ENCODE measurements at places on chromosomes 6 and 20.

DNA sequence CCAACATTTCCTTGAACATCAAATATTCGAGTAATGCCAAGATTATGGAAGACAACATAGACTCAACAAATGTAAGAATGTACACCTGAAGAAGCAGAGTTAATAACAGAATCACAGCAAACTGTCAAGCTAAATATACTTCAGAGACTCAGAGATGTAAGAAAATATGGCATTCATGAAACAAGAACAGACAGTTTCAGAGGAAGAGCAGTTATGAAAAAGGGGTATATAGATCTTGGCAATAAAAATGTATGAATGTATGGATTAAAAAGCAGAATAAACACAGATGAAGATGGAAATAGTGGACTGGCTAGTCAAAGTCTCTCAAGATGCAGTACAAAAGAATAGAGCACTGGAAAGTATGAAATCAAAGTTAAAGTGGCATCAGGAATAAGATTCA lies 18.4 kb downstream of the RRAGD start:
- no peaks in the 10 kb centered on the region for H3K36me3 ChIP-seq
- DNase-seq = no peak
- H3K4me3 ChIP-seq = no peak overlapping the region
- H3K27me3 ChIP-seq = no peaks in the 10 kb centered on the region
- H3K27ac ChIP-seq = no peak overlapping the region

DNA sequence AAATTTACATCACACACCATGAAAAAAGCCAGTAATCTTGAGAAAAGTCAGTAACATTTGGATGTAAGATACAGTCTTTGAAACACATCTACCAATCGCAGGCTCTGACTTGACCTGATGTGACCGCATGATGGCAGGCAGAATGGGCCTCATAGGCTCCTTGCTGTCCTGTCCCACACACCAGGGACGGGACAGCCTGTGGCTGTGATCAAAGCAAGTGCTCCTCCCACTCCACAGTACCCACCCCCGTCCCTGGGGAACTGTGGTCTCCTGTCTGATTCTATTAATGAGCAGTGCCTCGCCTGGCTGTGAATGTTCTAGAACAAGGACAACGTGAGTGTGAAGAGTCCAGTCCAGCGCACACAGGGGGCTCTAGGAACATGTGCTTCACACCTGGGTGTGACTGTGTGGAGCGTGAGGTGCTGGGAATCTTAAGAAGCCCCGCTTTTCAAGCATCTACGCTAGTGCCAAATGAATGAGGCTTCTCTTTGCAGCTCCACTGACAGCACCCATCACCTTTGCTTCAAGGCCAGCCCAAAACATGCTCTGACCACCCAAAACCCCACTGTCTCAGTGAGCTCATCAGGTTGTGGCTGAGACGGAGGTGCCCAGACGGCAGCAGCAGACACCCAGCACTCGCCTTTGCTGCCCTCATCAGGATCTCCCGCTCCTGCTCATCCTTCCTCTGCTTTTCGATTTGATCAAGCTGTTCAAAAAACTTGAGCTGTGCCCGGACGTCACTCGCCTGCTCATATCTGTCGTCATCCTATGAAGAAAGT lies 67.1 kb downstream of the TAF4 start:
- no peaks in the 10 kb centered on the region for H3K27me3 ChIP-seq
- no peak overlapping the region for H3K4me3 ChIP-seq
- peak overlapping the region; percentile 39 for H3K27ac ChIP-seq

DNA sequence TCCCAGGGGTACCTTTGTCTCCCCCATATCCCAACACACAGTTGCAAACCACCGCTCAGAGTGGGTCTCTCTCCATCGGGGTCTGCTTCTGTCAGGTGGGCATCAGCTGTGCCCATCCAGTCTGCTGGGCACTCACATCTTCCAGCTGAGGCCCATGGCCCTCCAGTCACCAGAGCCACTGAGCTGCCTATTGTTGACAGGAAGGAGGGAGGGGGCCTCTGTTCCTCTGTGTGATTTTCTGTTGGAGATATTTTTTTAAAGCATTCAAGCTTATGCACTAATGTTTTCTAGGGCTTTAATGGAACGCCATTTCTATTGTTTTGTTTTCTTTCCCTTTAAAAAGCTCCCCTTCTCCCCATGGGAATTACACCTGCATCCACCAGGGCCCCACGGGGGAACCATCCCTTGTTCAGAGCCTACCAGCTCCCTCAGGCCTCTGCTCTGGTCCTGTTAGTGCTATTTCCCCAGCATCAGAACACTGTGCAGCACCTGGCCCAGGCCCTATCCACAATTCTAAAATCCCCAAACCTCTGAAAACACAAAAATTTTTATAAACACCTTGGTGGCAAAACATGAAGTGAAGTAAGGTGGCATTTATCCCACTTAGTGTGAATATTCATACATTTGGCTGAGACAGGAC lies 326.2 kb downstream of the CD83 start:
- no peaks in the 10 kb centered on the region for H3K27me3 ChIP-seq
- no peak overlapping the region for H3K27ac ChIP-seq
- no peak overlapping the region for H3K4me3 ChIP-seq
- peaks cover 14% of the 10 kb centered on the region for H3K36me3 ChIP-seq
- DNase-seq = no peak

- H3K36me3 ChIP-seq = no peaks in the 10 kb centered on the region
- H3K4me1 ChIP-seq = no peaks in the 10 kb centered on the region
- H3K27ac ChIP-seq = no peak overlapping the region
- DNase-seq = no peak
- H3K4me3 ChIP-seq = no peak overlapping the region
Measured at GRCh38 chr6:91816335-91816734, 1229.5 kb upstream of the MAP3K7 start.

DNA sequence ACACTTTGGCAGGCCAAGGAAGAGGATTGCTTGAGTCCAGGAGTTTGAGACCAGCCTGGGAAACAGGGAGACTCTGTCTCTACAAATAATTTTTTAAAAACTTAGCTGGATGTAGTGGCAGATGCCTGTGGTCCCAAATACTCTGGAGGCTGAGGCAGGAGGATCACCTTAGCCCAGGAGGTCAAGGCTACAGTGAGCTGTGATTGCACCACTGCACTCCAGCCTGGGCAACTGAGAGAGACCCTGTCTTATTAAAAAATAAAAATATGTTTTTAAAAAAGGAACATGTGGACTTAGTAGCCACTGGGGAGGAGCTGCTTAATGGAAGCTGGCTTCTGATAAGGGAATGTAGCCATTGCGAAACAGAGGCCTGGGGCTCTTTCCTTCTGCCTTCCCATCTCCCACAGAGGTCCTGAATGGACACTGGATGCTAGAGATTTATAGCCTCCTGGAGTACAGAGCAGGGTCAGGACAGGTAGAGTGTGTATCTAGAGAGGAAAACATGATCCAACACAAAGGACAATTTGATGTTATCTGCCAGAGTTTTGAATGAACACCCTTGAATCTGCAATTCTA lies 21.7 kb upstream of the GMNN start:
- no peaks in the 10 kb centered on the region for H3K27me3 ChIP-seq
- DNase-seq = no peak
- H3K36me3 ChIP-seq = no peaks in the 10 kb centered on the region
- H3K4me3 ChIP-seq = no peak overlapping the region
- H3K4me1 ChIP-seq = peaks cover 4% of the 10 kb centered on the region

All from GM23338 (cell line).